ENCODE measurements at places on chromosomes 16 and 17.
A peak's percentile ranks its signal among the peaks of the same experiment; 100 is the strongest.

DNA sequence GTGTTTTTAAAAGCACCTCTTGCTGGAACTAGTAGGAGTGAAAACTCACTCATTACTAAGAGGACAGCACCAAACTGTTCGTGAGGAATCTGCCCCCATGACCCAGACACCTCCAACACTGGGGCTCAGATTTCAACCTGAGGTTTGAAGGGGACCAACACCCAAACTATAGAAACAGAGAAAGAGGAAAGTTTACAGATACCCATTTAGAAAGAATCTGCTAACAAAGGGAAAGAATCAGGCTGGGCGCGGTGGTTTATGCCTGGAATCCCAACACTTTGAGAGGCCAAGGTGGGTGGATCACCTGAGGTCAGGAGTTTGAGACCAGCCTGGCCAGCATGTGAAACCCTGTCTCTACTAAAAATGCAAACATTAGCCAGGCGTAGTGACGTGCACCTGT lies 3.4 kb upstream of the CSNK1D start:
- DNase-seq = no peak

- no peak for DNase-seq
Measured at GRCh38 chr17:42110301-42111264, 1.9 kb downstream of the DHX58 start.

DNA sequence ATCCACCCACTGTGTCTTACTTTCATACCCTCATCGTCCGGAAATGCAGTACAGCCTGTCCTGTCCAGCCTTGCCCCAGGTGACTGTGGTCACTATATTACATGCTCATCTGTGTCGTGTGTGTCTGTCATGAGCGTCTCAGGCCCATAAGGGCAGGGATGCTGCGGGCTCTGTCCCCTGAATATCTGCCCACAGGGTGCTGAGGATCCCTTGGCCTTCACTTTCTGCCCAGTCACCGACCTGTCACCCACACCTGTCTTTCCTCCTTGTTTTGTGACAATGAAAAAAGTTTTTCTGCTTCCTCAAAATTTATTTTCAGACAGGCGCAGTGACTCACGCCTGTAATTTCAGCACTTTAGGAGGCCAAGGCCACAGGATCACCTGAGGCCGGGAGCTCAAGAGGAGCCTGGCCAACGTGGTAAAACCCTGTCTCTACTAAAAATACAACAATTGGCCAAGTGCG lies 1.4 kb upstream of the CTRB1 start:
- no peak for DNase-seq

- no peak for DNase-seq
Measured at GRCh38 chr17:81100668-81101067, 64.6 kb upstream of the PVALEF start.

GRCh38 chr16:47052666-47053640 lies 79.5 kb upstream of the DNAJA2 start:
- no peak for DNase-seq

DNA sequence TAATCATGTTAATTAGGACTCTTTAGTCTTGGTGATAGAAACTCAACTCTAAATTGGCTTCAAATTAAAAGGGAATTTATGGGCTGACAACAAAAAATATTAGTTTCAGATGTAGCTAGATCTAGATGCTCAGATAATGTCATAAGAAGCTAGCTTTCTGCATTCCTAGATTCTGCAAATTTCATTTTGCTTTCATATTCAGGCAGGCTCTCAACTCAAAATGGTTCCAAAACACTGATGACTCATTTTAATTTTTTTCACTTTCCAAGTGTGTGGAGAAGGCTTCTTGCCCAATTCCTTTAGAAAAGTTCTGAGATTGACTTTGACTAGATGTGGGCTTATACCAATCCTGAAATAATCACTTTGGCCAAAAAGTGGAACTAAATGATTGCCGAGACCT lies 236.7 kb upstream of the GOT2 start:
- DNase-seq = peak; percentile 55

DNA sequence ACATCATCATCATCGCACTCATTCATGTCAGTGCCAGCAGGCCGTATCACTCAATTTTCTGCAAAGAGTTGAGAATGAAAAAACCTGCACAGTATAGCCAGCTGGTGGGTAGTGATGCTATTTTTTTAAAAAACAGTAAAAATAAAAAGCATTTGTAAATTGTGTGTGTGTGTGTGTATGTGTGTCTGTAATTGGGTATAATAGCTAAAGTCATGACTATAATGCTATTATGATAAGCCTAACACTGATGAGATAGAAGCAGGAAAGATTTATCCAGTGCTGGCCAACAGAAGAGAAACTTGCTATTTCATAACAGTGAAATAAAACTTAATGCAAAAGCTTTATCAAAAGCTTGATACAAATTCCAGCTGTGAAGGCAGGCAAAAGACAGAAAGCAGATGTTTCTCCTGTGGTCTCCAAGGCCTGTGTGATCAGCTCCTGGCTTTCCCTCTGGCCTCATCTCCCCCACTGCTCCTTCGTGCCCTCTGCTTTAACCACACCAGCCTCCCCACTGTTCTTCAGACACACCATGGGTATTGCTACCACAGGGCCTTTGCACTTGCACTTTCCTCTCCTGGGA lies 206.2 kb upstream of the IRX5 start:
- DNase-seq = no peak

DNA sequence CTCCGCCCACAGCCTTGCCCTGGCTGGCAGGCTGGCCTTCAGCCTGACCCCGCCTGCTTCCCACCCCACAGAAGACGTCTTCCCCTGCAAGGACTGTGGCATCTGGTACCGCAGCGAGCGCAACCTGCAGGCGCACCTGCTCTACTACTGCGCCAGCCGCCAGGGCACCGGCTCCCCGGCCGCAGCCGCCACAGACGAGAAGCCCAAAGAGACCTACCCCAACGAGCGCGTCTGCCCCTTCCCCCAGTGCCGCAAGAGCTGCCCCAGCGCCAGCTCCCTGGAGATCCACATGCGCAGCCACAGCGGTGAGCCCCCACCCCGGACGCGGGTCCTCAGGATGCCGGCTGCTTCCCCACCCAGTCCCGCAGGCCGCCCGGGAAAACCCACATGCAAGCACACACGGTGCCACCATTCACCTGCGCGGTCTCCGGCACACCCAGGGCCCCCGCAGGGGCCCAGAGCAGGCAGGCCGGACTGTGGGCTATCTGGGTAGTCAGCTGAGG lies 38.2 kb upstream of the ZC3H18 start:
- DNase-seq = no peak

DNA sequence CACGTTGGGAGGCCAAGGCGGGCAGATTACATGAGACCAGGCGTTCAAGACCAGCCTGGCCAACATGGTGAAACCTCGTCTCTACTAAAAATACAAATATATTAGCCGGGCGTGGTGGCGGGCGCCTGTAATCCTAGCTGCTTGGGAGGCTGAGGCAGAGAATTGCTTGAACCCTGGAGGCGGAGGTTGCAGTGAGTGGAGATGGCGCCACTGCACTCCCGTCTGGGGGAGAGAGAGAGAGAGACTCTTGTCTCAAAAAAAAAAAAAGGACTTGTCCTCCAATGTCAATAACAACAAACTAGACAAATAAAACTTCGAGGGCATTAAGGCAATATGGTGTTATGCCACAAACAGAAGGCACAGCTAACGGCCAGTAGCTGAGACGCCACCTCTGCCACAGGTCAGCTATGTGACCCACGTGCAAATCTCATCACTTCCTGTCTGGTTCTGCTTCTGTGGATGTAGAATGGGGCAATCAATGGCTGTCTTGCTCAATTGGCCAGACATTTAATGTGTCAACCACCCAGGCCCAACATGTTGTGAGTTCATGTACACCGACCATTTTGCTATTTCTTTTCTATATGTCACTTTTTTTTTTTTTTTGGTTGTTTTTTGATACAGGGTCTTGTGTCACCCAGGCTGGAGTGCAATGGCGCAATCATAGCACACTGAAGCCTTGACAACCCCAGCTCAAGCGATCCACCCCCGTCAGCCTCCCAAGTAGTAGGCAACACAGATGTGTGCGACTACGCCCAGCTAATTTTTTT lies 834 bp upstream of the TXNDC11 start:
- peak; percentile 57 for DNase-seq

GRCh38 chr17:78263063-78263735 lies 31.8 kb downstream of the TMEM235 start:
- DNase-seq = no peak

DNA sequence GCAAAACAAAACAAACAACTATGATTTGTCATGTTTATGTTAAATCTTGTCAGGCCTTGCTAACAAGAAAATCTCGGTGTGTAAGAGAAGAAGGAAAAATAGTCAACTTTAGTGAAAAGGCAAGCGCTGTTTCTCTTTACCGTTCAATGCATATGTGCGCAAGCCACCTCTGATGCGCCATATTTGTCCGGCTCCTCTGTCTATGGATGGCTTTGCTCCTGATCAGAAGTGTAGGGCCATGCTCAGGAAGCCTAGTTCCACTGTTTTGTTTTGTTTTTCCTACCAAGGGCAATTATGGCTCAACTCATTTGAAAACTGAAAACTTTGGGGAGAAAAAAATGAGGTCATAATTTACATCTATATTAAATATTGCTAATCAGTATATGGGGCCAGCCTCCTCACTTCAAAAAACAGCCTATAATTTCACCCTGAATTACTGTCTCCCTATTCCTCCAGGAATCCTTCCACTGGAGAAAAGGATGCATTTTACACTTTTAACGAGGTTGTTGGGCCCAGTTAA lies 4.5 kb downstream of the MAF start:
- DNase-seq = no peak

DNA sequence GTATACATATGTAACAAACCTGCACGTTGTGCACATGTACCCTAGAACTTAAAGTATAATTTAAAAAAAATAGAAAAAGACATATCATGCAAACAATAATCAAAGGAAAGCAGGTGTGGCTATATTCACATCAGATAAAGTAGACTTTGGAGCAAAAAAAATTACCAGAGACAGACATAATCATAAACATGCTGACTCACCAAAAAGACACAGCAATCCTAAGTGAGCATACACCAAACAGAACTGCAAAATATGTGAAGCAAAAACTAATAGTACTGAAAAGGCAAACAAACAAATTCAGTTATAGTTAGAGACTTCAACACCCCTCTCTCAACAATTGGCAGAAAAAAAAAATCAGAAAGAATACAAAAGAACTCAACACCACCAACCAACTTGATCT lies 29.9 kb downstream of the SHCBP1 start:
- DNase-seq = no peak

- DNase-seq = no peak
Measured at GRCh38 chr16:88899901-88900661, 33.6 kb upstream of the PABPN1L start.

GRCh38 chr17:78818932-78819331 lies 21.7 kb downstream of the USP36 start:
- no peak for DNase-seq

GRCh38 chr16:69179328-69180010 lies 7.5 kb upstream of the SNTB2 start:
- DNase-seq = peak; percentile 88

GRCh38 chr16:89123001-89123830 lies 29.6 kb downstream of the ACSF3 start:
- no peak for DNase-seq

All from EL (cell line).